ENCODE measurements at places on chromosomes 12 and 14.

GRCh38 chr14:97995038-97995437, 1197.9 kb downstream of the VRK1 start:
- DNase-seq, result no peak

GRCh38 chr12:59861635-59862034, 265.8 kb downstream of the SLC16A7 start:
- DNase-seq, result no peak

DNA sequence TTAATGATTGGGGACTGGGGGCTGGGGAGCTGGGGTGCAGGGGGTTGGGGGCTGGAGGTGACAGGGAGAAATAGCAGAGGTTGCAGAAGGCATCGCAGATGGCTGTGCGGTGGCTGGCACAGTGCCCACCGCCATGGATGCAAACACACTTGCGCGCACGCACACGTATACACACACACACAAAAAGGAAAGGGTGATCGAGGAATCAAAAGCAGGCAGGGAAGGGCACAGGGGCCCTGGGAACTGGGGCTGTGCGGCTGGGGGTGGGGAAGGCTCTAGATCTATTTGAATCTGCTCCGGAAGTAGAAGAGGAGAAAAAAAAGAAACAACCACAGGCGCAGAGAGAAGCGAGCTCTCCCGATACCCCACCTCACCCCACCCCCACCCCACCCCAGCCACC, 39.4 kb downstream of the ZFHX2 start:
- DNase-seq, result no peak

- DNase-seq, result no peak
These were observed 44.1 kb downstream of the PSEN1 start for GRCh38 chr14:73180385-73180805.

GRCh38 chr14:50978529-50978871, 34.2 kb upstream of the PYGL start:
- DNase-seq, result no peak

DNA sequence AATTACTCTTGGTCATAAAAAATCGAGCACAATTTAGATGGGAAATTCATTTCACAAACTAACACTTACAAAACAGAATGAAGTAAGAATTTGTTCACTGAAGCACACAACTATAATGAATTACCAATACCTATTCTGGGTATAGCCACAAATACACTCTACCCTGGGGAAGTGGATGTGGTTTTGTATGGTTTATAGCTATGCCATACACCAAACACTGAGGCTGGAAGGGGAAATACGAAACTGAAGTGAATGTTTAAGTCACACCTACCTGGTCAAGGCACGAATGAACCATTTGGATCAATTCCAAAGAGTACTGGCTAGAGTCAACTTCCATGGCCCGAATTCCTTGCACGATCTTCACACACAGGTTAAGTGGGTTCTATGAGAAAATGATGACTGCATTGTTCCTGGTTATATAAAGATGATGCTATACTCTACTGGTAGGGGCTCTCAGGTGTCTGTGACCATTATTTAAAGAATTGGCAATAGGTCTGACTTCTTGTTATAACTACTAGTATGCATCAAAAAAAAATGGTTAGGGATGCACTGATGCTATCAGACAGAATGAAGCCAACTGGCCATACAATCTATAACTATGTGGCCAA, 12.8 kb downstream of the NEK9 start:
- DNase-seq, result no peak

DNA sequence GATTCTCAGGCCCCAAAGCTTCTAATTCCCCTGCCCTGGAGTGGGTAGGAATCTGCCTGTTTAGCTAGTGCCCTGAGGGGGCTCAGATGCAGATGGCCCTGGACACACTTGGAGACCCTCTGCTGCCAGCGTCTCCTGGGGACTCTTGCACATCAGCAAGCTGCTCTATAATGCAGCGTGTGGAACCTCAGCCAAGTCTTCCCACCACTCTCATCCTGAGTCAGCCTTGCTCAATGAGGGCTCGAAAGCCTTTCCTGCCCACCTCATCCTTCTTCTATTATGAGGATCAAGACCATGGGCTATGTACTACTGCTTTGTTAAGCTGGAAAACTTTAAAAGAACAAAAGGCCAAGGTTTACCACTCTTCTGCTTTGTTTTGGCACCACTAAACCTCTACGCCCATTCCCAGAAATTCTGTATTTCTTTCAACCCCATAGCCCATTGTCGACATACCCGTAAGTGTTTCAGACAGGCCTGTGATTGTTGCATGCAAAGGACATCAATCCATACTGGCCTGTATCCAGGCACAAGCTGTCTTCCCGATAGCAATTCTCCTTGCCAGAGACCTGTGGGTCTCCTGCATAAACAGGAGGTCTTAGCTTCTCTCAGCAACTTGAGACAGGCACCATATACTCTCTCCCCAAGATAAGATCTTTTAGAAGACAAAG, 246.9 kb downstream of the DPF3 start:
- DNase-seq, result no peak

- DNase-seq, result no peak
These were observed 22.3 kb upstream of the CTDSP2 start for GRCh38 chr12:57868851-57869268.

DNA sequence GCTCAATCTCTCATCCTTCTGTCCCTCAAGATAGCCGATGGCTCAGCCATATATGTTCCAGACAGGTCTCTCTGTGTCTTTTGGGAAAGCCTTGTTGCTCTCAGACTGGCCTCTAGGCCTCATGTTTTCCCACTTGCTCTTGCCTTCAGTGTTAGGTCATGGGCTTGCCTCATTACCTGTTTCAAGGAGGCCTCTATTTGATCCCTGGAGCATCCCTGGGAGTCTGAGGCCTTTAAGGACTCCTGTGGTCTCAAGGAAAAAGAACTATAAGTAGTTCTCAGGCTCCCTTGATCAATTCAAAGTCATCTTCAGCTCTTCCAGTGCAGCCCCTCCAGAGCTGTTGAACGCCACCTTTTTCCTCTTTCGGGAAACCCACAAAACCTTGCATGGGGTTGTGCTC, 47.9 kb downstream of the NTF3 start:
- DNase-seq, result no peak

DNA sequence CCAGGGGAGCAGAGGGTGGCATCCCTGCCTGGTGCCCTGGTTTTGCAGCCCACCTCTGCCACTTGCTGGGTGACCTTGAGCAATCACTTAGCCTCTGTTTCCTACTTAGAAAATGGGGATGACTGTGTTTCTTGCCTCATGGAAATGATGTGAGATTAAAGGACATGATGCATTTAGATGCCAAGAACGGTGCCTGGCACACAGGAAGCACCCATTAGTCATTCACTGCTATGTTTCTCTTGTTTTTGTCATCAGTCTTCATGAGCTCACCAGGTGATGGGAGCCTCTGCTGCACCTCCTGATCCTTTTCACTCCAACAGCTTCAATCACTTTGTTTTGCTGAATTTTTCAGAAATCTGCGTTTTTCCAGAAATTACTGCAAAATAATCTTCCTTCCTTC, 23.6 kb upstream of the ATF1 start:
- no peak for DNase-seq

DNA sequence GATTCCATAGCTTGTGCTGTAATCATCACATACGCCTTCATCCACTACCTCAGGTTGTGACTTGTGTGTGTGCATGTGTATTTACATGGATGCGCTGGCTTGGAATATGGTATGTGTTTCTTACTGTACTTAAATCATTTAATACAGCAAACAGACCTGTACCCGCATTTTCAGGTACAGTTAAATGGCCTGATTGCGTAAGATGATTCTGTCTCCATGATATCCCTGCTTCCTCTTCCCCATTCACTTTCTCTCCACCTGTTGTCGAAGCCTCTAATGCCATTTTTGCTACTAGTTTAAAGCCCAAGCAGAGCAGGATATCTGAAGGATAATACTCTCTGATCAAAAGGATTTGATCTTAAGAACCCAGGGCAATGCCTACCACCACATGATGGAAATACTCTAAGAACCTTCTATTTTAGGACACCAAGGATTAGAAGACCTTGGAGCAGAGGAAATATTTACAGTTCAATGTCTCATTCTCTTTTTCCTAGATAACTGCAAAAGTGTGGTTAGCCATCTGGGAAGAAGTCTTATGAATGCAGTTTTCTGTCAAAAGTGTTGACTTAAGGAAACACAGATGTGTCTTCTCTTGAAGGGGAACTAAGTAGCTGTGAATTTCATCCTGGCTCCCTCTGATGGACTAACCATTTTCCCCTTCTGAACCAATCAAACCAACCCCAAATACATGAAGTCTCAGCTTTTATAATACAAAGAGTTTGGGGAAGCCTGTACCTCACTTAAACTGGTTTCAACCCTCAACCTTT, 78.7 kb downstream of the HELB start:
- DNase-seq, result no peak

DNA sequence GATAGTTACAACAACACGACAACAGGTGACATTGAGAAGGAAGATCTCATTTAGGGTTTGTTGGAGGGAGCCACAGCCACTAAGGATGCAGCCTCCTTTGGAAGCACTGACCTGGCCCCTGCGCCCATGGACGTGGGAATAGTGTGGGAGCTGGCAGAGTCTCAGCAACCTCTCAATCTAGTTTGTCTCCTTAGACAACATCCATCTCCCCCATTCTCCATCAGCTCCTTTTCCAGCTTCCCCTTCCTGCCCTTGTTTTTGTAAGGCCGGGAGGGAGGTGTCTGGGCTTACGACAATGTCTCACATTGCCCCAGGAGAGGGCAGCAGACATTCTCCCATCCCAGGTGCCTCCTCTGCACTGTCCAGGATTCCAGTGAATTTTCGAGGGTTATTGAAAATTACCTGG, 170.2 kb upstream of the PZP start:
- no peak for DNase-seq

DNA sequence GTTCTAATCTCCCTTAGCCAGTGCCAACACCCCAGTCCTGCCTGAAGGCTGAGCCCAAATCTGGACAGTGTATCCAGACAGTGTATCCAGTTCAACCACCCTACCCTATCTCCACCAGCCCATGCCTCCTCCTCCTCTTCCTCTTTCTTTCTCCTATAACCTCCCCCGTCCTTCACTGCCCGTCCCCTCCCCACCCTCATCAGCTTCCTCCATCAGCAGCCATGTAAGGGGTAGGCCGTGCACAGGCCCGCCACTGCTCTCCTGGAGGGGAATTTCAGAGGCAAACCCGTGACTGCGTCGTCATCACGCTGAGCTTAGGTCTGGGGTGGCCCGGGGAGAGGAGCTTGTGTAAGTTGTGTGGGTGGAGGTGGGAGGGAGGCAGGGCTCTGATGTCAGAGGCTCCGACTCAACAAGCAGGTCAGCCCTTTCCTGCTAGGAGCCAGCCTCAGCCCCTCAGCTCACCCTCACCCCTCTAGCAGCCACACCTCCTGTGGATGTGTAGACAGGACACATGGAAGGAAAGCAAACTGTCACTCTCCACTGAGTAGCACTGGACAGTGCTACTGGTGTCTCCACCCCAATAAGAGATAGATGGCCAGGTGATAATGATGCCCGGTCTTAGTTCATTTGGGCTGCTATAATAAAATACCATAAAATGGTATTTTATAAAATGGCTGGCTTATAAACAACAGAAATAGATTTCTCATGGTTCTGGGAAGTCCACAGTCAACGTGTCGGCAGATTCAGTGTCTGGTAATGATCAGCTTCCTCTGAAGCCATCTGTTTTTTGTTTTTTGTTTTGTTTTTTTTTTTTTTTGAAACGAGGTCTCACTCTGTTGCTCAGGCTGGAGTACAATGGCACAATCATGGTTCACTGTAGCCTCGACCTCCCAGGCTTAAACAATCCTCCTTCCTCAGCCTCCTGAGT, 50.5 kb downstream of the IRF2BPL start:
- DNase-seq, result peak; percentile 77

- no peak for DNase-seq
These were observed 328 bp downstream of the INTS13 start for GRCh38 chr12:26937443-26937862.

- no peak for DNase-seq
These were observed 54.4 kb downstream of the SPPL3 start for GRCh38 chr12:120849765-120850164.

GRCh38 chr12:4215229-4216186, 58.1 kb upstream of the CCND2 start:
- no peak for DNase-seq

GRCh38 chr12:24360907-24361306, 411.4 kb upstream of the SOX5 start:
- DNase-seq, result no peak

DNA sequence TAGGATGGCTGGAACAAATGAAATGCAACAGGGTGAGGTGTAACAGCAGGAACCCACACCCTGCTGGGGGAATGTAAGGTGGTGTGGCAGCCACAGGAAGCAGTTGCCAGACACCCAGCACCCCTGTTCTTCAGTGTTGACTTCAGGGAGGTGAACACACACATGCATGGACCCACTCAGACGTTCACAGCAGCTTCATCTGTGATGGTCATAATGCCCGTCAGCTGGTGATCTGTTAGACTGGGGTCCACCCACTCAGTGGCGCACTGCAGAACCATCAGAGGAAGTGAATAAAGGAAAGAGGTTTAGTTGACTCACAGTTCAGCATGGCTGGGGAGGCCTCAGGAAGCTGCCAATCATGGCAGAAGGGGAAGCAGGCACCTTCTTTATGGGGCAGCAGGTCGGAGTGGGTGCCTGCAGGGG, 22.7 kb upstream of the TEX22 start:
- DNase-seq, result no peak

DNA sequence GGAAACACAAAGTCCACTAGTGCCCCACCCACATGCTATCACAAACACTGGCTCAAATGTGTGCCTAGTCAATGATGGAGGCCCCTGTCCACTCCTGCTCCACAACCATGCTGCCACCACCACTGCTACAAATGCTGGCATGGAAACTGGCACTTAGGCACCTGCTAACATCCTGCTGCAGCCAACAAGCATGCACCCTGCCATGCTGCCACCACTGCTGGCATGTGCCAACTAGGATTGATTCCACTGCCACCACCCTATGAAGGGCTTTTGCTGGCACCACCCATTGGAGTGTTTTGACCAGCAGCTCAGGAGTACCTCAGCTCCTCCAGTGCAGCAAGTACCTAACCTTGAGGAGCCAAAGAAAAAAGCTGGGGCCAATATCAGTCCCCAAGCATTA, 236.6 kb downstream of the CCDC59 start:
- DNase-seq, result no peak

DNA sequence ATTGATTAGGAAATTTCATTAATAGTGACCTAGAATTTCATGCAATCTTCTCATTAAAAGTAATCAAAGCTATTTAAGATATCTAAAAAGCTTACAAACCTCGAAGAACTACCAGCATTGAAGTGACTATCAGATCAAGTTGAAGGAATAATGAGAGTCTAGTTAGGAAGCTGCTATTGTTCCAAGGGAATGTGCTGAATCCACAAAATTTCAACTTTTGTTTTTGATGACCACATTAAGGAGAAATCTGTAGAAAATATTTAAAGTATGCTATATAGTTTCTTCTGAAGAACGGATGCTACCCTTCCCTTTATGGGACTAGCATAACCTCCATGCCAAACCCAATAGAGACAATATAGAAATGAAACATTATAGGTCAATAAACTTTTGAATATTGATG, 2.5 kb upstream of the CTSG start:
- DNase-seq, result no peak

All from stimulated activated CD4-positive, alpha-beta T cell treated with anti-CD3 and anti-CD28 coated beads, Interleukin-12 subunit alpha, Interleukin-12 subunit beta, amount 100 ng/mL, for 24 hours (primary cell).